Type B pancreatic cell (in vitro differentiated cells): ENCODE measurements at places on chromosomes 2 and 18. TPM values are rescaled to one million over a fixed set of nuclear protein-coding genes. Genes with fewer than 3 reads are reported as not detected.
A peak's percentile ranks its signal among the peaks of the same experiment; 100 is the strongest.

The ANKRD30BL gene
- total RNA-seq: not detected in 2 replicates

DNA sequence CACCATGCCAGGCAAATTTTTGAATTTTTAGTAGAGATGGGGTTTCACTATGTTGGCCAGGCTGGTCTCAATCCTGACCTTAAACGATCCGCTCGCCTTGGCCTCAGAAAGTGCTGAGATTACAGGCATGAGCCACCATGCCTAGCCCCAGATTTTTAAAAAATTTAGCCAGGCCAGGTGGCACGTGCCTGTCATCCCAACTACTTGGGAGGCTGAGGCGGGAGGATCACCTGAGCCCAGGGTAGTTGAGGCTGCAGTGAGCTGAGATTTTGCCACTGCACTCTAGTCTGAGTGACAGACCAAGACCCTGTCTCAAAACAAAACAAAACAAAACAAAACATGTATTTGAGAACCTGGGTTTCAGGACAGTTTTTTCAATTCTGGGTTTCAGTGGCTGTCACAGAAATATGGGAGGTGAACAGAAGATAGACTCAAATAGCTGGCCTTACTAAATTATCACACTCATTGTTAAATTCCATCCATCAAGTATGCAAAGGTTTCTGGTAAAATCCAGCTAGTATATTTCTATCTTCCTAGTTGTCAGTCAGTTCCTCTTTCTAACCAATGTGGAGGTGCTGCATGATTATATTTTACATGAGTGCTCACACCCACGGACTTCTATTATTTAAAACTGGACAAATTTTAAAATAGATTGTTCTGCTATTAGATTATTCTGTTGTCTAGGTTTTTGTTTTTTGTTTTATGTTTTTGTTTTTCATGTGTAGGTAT, 5.4 kb downstream of the ALPG start:
- no peaks in the 10 kb centered on the region for H3K36me3 ChIP-seq
- peaks cover 57% of the 10 kb centered on the region for H3K27me3 ChIP-seq
- no peaks in the 10 kb centered on the region for H3K4me1 ChIP-seq
- no peak overlapping the region for H3K27ac ChIP-seq

- no peaks in the 10 kb centered on the region for H3K36me3 ChIP-seq
- peaks cover 7% of the 10 kb centered on the region for H3K4me1 ChIP-seq
- H3K27ac ChIP-seq: peak overlapping the region; percentile 85
- H3K27me3 ChIP-seq: peaks cover 66% of the 10 kb centered on the region
Measured at GRCh38 chr2:101410746-101411145, 23.4 kb upstream of the CREG2 start.

DNA sequence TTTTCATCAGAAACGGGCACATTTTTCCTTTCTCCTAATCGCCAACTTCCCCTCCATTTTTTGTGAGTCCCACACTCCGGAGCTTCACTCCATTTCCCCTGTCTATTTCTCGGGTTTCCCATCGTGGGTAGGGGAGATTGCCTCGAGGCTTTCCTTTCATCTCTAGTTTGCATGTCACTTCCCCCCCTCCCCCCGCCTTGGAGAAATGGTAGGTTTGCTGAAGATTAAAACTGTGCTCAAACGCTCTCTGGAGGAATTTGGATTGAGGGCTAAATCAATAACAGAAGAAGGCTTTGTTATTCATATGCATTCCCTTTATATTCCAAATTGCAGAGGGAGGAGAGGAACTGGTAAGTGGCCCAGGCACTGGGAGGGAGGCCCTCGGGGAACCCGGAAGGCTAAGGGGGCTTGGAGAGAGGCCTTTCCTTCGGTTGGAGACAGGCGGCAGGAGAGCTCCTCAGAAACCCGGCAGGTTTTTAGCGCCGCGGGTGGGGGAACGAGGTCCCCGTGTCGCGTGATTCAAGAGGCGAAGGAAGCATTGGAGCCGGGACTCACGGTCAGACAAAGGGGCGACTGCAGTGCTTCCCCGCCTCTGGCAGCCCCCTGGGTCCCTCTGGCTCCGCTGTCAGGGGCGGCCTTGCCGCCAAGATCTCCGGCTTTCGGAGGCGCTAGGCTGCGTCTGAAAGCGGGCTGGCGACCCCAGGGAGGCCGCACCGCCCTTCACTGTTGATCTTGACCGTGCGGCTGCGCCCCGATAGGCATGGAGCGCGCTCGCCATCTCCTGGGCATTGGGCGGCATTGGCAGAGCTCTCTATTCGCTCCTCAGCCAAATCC, 2.4 kb upstream of the HOXD12 start:
- peaks cover 91% of the 10 kb centered on the region for H3K27me3 ChIP-seq
- H3K4me1 ChIP-seq: peaks cover 4% of the 10 kb centered on the region
- no peaks in the 10 kb centered on the region for H3K36me3 ChIP-seq
- peak; percentile 85 for DNase-seq
